Activated T-cell treated with anti-CD3 and anti-CD28 coated beads for 48 hours (primary cell): ENCODE measurements at places on chromosomes 12 and 14.
A peak's percentile ranks its signal among the peaks of the same experiment; 100 is the strongest.

GRCh38 chr12:28827861-28828260 is 321.2 kb upstream of the FAR2 start:
- no peak for DNase-seq

DNA sequence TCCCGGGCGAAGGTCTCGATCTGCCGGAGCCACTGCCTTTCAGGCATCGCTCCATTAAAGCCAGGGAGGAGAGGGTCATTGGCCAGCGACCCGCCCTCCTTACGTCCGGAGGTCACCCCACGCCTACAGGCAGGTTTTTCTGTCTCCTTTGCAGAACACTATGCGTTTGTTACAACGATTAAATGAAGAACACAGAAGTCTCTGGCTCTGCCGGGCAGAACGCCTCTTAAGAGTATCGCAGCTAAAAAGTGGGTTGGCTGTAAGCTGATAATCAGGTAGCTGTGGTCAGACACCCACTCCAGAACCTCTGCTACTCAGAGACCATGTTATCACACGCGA is 15.0 kb downstream of the OTX2 start:
- DNase-seq: no peak

- DNase-seq: no peak
Observed at GRCh38 chr14:77605392-77605972, 11.0 kb downstream of the SPTLC2 start.

GRCh38 chr12:24561882-24562770 is 386.8 kb downstream of the BCAT1 start:
- no peak for DNase-seq

DNA sequence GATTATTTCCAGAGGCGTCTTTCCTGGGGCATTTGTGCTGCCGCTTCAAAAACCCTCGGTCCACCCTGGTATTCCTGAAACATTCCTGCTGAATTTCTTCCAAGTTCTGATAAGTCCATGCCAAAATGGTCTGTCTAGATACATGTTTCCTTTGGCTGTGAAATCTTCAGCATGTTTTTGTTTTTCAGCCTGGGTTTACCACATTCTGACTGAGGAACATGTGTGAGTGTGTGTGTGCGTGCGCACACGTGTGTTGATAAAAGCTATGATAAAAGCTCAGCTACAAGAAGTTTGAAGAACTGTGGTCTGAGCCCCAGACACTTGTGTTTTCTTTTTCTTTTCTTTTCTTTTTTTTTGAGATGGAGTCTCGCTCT is 22.4 kb downstream of the ANKRD9 start:
- DNase-seq: no peak

DNA sequence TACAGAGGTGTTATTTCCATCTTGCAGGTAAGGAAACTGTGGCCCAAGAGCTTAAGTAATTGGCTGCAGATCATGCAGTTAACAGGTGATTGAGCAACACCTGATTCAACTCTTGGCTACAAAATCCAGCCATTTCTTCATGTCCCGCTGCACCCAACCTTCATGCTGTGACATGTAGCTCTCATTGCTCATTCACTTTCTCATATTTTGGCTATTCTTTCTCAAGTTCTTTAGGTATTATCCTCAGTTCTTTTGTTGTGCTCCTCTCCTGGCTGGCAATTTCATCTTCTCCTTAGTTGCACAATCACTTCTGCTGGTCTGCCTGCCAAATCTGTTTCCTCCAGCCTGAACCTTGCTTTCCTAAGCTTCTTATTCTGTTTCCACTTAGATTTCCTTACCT is 300.8 kb downstream of the SSPN start:
- no peak for DNase-seq

DNA sequence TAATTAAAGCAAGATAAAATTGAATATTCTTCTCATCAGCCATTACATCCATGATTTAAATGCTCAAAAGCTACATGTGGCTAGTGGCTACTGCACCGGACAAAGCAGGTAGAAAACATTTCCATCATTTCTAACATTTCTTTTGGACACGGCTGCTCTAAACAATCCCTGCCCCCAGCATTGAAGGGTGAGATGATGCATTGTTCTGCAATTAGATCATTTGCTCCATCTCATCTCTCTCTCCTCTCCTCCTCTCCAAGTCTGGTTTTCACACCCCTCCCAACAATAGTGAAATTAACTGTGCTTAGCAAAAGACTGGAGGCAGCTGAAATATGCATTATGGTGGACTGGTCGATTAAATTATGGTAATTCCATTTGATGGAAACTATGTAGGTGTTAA is 288.5 kb downstream of the KSR2 start:
- DNase-seq: no peak

- DNase-seq: peak; percentile 57
Observed at GRCh38 chr14:106564058-106564643, 1037.8 kb downstream of the TMEM121 start.
